SK-N-SH treated with all-trans-retinoic acid at 6 μM for 48 hours (cell line): ENCODE measurements at places on chromosomes 3 and 15.

GRCh38 chr3:172369590-172370259 is 78.5 kb downstream of the GHSR start:
- no peak for ATAC-seq

DNA sequence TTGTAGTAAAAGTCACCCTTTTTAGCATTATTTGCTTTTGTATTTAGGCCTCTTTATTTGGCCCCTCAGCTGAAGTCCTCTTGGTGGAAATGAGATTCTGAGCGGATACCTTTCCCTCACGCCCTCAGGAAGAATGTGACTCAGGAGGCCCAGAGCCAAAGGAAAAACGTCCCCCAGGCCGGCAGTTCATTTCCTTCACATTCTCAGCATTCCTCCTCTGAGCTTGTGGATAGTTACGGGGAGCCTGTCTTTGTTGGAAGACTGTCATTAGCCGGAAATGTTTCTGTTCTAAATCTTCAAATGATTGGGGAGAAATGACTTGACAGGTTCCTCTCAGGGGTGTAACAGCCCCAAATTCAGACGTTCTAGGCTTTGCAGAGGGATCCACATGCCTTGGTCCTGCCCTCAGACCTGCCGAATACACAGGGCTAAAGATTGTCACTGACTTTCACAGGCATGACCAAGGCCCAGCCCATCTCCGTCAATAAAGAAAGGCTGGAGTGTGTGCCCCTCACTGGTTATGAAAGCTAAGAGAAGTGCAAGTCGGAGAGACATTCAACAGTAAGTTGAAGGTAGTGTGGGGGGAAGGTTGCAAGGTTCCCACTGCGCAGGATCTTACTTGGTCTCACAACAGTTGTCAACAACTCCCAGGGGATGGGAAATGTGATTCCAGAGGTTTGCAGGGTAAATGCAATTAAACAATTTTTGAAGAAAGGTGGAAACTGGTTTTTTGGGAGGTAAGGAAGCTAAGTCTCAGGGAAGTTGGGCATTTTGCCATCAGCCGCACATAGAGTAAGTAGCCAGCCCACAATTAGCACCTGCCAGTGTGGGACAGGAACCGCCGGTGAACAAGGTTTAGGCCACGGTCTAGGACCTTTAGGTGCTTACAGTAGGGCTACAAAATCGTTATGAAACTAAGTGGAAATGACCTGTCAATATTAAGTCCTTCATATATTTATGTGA is 39.7 kb upstream of the MYZAP start:
- ATAC-seq, result peak; percentile 95

DNA sequence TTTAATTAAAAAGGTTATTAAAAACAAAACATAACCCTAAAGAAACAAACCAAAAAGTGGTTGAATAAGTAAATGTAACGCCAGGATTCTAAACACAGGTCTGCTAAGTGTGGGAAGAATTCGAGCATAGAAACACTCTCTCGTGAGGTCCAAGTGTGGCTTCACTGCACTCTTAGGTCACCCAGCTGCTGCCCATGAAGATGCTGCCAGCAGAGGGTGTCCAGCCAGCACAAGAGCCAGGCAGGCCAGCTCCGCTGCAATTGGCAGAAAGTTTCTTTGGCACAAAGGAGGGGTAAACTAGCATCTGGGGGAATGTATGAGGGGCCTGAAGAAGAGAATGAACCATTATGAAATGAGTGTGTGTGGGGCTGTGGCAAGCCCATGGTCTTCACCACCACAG is 215.7 kb upstream of the FEZF2 start:
- peak; percentile 44 for ATAC-seq

DNA sequence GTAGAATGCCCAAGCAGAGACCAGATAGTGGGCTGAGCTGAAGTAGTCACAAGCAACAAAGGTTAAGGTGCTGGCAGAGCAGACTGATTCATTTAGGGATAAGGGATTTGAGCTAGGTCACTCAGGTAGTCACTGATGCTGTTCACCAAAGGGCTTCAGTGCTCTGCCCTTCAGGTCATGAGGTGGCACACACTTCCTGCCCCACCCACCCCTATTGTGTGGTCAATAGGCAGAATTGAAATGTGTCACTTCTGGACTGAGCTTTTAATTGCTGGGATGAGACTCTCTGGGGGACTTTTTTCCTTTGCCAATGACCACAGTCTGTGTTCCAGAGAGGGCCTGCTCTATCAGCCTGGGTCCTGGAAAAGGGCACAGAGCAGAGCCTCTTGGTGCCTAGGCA is 2.9 kb upstream of the DIS3L start:
- ATAC-seq, result no peak

GRCh38 chr3:141659821-141660613 is 78.1 kb upstream of the RNF7 start:
- ATAC-seq, result peak; percentile 96

DNA sequence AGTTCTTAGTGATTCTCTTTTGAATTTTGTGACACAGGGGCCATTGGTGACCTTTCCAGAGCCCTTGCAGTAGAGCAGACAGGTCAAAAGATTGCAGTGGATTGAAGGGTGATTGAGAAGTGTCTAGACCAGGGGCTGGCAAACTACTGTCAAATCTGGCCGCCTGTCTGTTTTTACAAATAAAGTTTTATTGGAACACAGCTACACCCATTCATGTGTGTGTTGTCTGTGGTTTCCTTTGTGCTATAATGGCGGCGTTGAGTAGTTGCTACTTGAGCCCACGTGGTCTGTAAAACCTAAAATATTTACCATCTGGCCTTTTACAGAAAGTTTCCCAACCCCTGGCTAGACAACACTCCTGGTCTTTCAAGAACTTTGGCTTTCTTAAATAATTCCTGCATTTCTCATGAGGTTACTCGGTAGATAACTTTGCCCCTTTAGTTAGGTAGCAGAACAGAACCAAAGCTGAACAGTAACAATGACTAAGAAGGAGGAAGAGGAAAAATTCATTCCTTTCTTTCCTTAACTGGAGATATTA is 265.1 kb upstream of the NR2E3 start:
- no peak for ATAC-seq

DNA sequence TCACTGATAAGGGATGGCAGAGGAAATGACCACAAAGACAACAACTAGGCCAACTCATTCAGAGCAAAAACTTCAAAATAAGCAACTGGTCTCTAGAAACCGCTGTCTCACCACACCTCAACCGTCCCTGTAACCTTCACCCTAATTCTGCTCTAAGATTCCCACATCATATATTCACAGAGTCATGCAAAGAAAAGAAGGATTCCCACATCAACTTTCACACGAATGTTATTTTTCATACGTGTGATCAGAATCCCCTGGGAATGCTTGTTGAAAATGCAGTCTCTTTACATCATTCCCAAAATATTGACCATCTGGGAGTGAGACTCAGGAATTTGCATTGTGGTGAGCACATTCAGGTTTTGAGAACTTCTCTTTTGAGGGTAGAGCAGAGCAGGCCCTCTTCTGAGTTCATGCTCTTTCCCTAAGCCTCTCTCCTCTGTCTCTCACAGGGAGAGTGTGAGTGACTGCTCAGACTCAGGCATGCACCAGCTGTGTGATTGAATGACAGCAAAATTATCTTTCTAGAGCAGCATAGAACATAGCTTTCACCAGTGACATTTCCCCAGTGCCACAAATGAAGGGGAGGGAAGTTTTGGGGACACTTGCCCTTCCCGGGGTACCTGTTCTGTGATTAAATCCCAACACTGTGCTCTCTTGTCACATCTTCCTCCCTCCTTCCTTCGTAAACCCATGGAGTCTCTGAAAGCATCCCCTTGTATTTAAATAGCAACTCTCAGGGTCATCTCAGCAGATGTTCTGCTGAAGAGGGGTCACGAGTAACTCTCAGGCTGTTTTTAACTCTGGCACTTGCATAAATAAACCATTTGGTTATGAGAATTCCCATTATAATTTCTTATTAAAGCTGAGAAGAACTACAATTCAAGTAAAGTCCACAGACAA is 170.9 kb downstream of the PLCL2 start:
- no peak for ATAC-seq

GRCh38 chr15:58087871-58088270 is 22.4 kb upstream of the ALDH1A2 start:
- no peak for ATAC-seq

DNA sequence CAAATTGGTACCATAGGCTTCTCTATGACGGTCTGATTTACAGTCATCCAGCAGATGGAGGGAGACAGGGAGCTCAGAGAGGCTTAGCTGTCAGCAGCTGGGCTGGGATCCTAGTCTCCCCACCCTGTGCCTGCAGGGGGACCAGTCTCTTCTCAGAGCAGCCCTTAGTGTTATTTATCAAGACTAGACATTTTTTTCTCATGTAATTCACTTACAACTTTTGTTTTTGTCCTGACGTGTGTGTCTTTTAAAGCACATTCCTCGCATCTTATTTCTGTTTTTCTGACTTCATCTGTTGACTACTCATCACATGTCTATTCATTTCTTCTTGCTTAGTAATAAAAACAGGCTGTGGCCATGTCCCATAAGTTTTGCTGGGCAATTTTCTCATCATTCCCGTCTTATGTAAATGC is 116.1 kb downstream of the KLF13 start:
- ATAC-seq, result peak; percentile 81

DNA sequence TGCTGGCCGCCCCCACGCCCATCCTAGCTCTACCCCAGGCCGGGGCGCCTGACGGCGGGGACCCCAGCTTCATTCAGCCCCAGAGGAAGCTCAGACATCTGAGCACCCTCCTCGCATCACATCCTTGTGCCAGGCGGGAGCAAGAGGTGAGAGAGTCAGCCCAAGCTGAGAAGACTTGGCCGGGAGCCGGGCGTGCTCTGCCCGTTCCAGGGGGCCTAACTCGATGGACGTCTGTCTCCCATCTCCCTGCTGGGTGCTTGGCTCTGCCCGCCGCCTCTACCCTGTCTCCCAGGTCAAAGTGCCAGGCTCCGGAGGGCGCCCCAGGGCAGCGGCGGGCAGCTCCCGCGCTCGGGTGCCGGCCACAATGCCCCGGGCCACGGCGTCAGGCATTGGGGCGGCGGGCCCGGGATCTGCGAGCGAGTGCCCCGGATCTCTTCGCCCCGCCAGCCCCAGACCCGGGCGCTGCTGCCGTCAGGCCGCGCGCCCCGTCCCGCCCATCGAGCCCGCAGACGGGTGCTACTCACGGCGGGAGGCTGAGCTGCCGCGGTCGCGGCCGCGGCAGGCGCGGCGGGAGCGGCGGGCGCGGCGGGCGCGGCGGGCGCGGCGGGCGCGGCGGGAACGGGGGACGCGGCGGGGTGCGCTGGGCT is 388 bp downstream of the DAPK2 start:
- ATAC-seq, result peak; percentile 55

- no peak for ATAC-seq
Observed at GRCh38 chr3:171936191-171936841, 93.2 kb downstream of the TMEM212 start.

- ATAC-seq, result no peak
Observed at GRCh38 chr15:48546296-48546695, 99.2 kb downstream of the FBN1 start.

DNA sequence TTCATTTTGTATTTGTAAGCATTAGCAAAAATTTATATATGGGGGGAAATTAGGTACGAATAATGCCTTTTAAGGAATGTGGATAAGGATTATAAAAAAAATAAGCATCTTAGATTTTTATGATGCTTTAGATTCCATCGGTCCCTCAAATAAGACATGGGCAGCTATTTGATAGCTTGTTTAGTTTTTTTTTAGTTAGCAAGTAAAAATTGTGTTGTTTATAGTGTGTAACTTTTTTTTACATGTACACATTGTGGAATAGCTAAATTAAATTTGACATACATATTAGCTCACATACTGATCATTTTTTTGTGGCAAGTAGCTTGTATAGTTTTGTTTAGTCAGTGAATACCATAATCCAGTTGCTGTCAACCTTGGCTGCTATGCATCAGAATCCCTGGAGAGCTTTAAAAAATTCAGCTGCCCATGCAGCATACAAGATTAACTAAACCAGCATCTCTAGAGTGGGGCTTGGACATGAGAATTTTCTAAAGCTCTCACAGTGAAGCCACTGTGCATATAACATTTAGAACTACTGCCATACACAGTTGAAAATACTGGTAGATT is 53.9 kb downstream of the TMOD3 start:
- peak; percentile 65 for ATAC-seq

DNA sequence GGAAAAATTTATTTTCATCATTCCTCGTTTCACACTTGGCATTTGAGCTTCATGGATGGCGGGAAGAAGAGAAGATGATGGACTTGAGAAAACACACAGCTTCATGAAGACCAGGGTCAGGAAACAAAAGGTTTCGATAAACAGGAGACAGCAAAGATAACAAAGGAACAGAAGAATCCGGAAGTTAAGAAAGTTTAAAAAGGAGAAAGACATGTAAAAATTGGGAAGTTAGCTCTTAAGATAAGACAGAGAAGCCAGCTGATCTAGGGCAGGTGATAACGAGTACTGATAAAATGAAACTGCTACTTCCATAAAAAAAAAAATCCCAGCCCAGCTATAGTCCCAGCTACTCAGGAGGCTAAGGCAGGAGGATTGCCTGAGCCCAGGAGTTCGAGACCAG is 23.9 kb downstream of the IL5RA start:
- no peak for ATAC-seq

- no peak for ATAC-seq
Observed at GRCh38 chr3:58180940-58181587, 29.7 kb downstream of the DNASE1L3 start.

- ATAC-seq, result peak; percentile 100
Observed at GRCh38 chr3:52934630-52935530, 37.5 kb upstream of the STIMATE start.

- no peak for ATAC-seq
Observed at GRCh38 chr15:63891768-63892133, 58.0 kb upstream of the HERC1 start.

- peak; percentile 40; the same call in 2 of the 3 replicates for ATAC-seq
Observed at GRCh38 chr15:62769604-62770003, 272.9 kb upstream of the TPM1 start.

DNA sequence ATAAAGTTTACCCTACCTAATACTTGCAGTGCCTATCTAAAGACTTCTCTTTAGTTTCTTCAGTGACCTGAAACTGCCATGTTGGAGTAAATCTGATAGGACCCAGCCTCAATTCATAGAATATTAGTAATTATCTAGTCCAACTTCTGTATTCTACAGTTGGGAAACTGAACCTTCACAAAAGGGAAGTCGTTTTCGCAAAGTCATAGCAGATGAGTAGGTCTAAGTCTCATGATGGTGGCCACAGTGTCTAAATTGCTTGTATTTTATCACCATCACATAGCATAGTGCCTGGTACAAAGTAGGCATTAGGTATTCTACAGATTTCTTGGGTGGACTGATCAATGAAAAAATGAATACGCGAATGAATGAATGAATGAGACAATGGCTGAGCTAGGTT is 8.4 kb downstream of the GMNC start:
- no peak for ATAC-seq

DNA sequence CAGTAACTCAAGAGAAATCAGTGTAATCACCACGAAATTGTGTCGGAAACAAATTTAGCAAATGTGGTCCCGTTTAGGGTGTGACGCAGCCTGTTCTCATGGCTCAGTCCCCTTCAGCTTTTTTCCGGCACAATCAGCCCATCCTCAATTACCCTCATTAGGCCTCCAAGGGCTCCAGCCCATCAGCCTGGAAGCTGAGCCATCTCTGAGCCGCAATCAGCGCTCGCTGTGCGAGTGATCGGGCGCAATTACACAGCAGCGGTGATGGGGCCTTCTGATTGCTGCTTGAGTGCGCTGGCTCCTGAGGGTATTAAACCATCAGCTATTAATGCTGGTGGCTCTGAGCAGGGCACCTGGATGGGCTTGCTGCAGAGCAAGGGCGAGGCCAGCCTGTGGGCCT is 55.6 kb downstream of the PLXNA1 start:
- ATAC-seq, result no peak
